ENCODE measurements at places on chromosomes 11 and 22.
A peak's percentile ranks its signal among the peaks of the same experiment; 100 is the strongest.

DNA sequence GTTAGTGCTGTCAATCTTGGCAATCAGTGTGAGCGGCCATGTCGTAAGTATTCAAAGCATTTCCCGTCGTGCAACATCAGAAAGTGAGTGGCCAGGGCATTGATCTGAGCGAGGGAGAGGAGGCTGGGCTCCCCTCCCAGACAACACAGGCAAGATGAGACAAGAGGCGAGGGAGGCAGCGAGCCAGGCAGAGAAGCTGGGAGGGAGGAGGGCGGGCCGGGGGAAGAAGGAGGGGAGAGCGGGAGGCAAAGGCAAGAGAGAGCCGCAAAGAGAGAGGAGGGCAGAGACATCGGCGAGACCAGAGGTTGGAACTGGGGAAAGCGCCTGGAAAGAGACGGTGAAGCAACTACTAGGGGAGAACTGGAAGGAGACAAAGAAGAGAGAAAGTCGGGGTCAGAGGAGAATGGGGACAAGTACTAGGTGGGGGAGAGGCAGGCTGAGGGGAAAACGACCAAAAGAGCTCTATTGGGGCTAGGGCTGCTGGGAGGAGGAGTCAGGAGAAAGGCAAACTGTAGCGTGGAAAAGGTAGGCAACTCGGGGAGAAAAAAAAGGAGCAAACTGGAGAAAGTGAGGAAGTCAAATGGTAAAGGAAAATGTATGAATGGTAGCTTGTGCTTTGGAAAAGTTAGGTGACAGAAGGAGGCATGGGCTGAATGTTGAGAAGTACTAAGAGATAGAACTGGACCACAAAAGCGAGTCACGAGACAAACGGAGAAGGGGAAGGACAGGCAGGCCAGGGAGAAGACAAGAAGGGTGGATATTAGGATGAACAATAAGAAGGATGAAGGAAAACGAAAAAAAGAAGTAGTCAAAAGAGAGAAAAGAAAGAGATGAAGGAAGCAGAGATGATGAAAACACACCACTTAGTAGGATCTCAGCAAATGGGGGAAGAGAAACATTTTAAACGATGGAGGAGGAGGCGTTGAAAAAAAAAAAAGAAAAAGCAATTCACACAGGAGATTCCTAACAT, 130.5 kb upstream of the C11orf58 start:
- DNase-seq, result no peak

DNA sequence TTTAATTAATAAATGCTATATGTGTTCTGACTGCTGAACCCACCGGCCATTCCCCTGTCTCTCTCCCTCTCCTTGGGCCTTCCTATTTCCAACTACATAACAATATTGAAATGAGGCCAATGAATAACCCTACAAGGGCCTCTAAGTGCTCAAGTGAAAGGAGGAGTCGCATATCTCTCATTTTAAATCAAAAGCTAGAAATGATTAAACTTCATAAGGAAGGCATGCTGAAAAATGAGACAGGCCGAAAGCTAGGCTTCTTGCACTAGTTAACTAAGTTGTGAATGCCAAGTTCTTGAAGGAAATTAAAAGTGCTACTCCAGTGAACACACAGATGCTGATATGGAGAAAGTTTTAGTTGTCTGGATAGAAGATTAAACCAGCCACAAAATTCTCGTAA, 109.2 kb downstream of the TSPAN18 start:
- no peak for DNase-seq

- no peak for DNase-seq
Measured at GRCh38 chr22:35947794-35948425, 80.7 kb downstream of the RBFOX2 start.

- DNase-seq, result peak; percentile 29
Measured at GRCh38 chr11:34633990-34634693, 13.2 kb downstream of the EHF start.

DNA sequence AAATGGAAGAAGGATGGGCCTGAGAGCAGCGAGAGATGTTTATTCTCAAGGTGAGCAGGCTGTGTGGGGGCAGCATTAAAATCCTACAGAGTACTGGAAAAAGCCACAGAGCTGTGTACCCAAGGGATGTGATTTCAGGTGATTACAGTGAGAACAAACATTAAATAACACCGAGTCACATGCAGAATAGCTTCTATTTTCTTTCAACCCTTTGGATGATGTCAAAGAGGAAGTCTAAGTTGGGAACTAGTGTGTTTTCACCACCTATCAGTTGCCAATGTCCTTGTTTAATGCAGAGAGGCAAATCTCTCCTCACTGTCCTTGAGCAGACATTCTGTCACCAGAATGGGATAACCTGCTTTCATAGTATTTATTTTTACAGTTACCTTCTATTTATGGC, 379.6 kb upstream of the NARS2 start:
- DNase-seq, result no peak

DNA sequence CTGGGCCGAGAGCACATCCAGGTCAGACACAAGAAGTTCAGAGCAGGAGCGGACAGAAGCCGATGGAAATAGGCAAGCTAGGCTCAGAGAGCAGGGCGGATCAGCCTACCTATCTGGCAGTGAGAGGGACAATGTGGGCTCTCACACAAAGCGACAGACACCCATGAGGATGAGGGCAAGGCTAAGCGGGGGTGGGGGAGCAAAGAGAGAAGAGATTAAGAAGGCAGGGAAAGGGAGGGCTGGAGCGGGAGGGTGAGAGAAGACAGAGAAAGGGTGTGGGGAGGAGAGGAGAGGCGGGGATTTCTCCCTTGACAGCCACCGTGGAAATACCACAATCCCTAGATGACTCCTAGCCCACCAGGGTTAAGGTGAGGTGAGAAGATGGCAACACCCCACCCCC, 57.9 kb downstream of the BUD13 start:
- DNase-seq, result no peak

DNA sequence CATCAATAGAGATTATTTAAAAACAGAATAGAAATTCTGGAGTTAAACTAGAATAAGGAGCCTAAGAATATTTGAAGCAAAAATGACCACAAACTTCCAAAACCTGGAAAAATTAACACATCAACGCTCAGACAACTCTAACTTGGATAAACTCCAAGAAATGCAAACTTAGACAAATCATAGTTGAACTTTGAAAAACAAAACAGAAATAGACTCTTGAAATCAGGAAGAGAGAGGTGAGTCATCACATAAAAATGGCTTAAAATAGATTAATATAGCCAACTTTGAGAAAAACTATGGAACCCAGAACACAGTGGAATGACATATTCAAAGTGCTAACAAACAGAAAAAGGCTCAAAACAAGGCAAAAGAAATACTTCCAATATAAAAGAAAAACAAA, 974.2 kb downstream of the JRKL start:
- no peak for DNase-seq

GRCh38 chr11:44611687-44612434, 46.4 kb downstream of the CD82 start:
- no peak for DNase-seq

- DNase-seq, result no peak
Measured at GRCh38 chr22:17882727-17883126, 108.5 kb upstream of the BID start.

GRCh38 chr11:100715165-100715761, 28.2 kb downstream of the ARHGAP42 start:
- DNase-seq, result no peak

GRCh38 chr11:14312736-14313438, 46.1 kb downstream of the RRAS2 start:
- no peak for DNase-seq

- DNase-seq, result no peak
Measured at GRCh38 chr22:37581504-37581903, 1.6 kb upstream of the LGALS2 start.

- DNase-seq, result no peak
Measured at GRCh38 chr11:110793556-110793955, 81.3 kb upstream of the ARHGAP20 start.

DNA sequence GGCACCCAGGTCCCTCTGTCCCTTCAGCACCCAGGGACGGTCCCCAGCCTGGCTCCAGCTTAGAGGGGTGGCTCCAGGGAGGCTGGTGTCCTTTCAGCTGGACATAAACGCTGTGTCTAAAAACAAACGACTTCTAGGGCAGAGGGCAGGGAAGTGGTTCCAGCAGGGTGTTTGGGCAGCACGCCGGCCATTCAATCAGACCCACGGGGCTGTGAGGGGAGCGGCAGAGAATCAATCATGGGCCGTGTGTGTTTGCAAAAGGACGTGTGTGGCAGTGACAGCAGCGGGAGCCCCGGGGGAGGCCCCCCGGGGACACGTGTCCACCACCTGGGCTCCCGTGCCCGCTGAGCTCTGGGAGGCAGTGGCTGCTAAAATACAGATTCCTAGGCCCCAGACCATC, 127.7 kb downstream of the MN1 start:
- no peak for DNase-seq

DNA sequence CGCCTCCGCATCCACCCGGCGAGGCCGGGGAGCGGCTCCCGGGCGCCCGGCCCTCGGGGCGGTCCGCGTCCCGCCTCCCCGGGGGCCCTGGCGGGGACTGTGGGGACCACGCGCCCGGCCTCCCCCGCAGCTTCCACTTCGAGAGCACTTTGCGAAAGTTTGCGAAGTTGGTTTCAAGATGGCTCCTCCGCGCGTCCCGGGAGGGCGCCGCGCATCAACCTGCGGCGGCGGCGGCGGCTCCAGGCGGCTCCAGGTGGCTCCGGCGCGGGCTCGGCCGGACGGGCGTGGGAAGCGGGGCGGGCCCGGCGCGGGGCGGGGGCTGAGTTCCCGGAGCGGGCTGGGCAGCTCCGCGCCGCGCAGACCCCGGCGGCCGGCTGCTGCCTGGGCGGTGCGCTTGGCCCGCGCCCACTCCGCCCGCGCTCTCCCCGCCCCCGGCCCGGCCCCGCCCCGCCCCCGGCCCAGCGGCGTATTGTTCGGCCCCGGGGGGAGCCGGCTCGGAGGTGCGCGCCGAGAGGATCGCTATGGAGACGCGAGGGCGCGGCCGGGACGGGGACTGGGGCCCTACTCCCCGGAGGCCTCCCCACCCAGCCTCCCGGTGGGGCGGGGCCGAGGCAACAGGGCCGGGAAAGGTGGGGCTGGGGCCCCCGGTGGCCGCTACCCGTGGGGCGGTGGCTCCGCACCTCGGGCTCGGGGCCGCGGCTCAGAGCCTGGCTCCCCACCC, at the start of gene CELSR1:
Gene CELSR1 (minus strand): TSS at position 396 of the 721 bp plus-strand sequence. CDS start 450 bp downstream, outside the sequence.
- peak; percentile 65 for DNase-seq

DNA sequence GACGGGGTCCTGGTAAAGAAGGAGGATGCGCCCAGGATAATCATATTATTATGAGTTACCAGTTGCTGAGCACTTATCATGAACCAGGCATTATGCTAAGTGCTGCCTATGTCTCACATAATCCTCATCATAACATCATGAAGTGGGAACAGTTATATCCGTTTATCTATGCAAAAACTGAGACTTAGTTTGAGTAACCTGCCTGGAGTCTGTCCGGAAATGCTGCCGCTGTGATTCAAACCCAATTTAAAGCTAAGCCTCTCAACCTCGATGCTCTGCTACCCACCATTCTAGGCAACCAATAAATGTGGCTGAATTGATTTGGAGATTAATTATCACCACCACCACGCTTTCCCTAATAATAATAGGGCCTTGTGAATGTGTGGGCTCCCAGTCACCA, 111.5 kb upstream of the CLMP start:
- no peak for DNase-seq

DNA sequence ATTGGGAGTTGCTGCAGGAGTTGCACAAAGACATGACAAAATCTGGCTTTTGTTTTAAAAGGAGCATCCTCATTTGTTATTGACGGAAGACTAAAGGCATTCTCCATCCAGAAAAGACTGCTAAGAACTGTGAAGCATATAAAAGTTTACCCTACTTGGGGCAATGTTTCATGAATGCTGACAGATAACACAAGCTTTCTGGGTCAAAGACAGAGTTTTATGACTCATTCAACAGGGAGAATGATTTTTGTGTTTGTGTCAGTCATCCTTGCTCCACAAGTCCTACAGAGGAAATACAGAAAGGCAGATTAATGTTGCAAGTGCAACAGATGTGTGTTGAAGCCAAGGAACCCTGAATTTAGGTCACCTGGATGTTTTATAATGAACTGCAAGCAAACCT, 2.5 kb downstream of the GLYATL1 start:
- DNase-seq, result no peak

GRCh38 chr11:705646-706438, at the start of gene EPS8L2:
EPS8L2 (plus strand) TSS chr11:706231; CDS start chr11:709408, 3,177 bp downstream.
- DNase-seq, result no peak

DNA sequence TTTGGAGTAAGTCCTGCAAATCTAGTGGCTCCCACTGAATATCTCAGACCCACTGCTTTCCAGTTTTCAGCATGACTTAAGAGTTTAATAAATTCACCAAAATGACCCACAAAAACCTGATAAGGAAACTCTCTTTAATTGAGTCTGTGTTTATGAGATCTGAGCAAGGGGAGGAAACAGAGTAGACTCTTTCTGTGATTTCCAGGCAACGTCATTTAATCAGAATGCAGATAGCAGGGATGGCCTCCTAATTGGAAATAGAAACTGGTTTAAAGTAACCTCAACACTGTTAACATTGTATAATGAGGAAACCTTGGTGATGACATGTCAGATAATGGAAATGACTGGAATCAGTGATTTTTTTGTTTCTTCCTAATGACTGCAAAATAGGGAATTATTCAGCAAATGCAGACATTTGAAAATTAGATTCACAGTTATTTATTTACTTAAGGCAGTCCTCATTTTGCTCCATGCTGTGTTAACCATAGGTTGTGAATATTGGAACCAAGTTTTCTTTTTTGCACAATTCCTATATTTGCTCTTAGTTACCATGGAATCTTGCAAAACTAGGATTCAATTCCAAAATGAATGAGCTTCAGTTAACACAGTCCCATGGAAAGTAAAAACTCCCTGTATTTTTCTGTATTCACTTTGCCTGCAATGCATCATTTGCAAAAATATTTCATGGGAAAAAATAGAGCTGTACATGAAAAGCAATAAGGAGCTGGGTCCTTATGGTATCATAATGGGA, 1324.5 kb downstream of the LRRC4C start:
- DNase-seq, result no peak

GRCh38 chr22:23147617-23148387, 2.5 kb downstream of the RAB36 start:
- no peak for DNase-seq

DNA sequence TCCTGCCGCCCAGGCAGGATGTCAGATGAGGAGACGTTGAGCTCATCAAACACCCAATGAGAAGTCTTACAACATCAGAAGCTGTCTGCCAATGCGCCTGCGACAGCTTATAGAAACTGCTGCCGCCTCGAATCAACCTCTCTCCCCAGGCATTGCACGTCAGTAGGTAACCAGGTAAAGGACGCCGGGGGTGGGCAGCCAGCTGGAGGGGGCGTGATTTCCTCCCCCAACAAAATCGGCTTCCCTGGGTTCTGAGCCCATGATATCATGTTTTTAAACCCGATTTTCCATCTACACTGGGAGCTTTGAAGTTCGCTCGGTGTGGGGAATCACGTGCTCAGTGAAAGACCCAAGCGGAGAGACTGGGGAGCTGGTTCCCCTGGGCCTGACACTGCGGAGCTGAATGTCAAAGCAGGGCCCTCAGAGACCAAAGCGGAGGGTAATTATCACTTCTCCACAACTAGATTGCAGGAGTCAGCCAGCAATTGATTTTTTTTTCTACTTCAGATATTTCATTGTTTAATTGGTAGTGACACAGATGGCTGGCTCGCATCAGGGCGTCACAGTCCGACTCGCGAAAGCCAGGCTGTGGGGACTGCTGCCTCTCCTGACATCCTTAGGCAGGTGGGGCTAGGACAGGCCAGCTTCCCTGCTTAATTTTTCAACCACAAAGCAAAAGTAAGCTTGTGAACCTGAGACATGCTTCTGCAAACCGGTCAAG, 15.4 kb downstream of the FAM83F start:
- no peak for DNase-seq

GRCh38 chr11:20235164-20235563, 74.9 kb upstream of the DBX1 start:
- no peak for DNase-seq
